ENCODE measurements at places on chromosomes 6 and 20.

GRCh38 chr20:38659597-38659880, 57.9 kb downstream of the ARHGAP40 start:
- DNase-seq: no peak

GRCh38 chr20:19725373-19725772, 32.7 kb upstream of the RIN2 start:
- no peak for DNase-seq

DNA sequence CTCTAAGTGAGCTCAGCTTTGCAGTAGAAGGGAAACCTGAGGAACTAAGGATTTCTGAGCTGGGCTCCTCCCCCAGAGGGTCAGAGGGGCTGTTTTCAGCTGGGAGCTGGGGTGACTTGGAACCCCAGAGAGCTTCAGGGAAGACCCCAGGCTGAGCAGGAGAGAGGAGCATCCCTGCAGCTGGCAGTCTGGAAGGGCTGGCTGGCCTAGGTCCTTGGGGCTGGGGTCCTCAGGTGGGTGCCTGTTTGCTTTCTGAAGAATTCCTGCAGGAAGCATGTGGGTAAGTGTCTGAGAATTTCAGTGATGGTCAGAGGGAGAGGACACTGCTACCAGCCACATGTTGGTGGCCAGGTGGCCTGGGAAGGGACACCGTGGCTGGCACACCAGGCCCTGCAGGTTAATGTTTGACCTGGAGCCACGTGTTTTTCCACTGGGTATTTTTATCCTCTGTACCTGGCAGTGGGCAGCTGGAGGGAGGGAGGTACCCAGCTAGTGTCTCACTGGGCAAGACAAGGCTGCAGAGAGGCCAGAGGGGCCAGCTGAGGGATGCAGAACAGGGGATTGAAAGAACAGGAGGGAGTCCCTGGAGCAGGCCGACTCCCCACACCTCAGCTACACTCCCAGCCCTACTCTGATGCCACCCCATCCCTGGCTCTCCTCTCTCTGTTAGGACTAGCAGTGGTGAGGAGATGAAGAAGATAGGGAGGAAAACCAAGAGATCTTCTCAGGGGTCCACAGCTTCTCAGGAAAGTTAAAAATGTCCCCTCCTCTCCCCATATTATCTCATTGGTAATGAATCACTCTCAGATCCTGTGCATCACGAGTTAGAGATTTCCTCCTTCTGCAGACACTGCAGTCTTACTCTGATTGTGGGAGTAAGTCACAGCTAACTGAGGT, 143.6 kb downstream of the VEGFA start:
- no peak for DNase-seq

DNA sequence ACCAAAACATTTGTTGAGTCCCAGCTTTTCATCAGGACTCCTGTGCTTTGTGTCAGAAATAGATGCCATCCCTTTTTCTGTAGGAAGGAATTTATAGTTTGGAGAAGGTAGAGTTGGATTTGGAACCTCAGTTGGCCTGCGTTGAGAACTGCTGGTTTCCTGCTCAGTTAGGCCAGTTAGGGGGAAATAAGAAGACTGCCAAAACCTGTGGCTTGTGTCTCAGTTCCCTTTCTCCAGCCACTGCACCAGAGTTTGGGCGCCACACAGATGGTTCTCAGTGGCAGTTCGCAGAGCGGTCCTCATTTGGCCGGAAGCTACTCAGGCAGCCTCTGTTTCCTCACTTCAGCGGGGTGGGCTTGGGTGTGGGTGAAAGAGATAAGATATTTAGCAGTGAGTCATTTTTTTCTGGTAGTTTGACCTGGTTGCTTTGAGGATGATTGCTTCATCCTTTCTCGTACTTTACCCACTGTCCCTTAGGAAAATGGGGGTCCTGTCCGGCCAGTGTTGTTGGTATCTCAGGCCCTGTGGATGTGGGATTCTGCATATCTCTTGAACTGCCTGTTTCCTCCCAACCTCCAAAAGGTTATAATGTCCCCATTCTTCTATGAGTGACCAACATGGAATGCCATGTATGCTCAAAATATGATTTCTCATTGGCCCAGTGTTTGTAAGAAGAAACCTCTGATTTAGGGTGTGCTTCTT, 53.7 kb downstream of the JARID2 start:
- no peak for DNase-seq

DNA sequence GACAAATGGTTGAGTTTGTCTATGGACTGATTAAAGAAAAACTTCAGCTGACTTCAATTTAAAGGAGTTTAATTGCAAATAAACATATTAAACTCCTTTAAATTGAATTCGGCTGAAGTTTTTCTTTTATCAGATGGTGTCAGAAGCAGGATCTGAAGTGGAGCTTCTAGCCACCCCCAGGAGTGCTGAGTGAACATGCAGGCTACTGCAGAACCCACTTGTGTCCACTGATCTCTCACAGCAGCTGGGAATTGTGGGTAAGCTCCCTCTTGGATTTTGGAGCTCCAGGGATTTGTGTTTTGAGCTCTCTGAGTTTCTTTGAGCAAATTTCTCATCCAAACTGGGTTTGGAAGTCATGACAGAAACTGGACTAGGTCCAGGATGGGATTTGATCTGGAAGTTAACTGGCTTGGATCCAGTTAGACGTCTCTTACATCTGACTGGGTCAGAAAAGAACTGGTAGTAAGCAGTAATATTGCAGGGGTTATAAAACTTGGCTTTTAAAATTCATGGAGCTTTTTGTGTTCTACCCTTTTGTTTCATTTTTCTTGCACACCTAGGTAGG, 95.8 kb upstream of the UST start:
- DNase-seq: no peak

DNA sequence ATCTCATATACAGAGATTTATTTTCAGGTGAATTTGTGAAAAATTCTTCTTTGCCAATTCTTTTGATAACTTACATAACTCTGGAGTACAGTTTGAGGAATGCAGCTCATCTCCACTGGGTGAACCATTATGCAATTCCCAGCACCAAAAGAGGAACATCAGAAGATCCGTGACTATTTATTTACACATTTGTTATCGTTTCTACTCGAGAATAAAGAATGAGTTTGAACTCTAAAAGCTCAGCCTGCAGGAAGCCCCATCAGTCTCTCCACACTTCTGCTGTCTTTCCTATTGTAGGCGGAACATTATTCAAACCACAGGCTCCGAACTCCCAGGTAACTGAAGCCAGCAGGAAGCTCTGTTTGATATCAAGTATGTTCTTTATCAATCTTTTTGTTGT, 95.9 kb upstream of the IFNGR1 start:
- DNase-seq: no peak

DNA sequence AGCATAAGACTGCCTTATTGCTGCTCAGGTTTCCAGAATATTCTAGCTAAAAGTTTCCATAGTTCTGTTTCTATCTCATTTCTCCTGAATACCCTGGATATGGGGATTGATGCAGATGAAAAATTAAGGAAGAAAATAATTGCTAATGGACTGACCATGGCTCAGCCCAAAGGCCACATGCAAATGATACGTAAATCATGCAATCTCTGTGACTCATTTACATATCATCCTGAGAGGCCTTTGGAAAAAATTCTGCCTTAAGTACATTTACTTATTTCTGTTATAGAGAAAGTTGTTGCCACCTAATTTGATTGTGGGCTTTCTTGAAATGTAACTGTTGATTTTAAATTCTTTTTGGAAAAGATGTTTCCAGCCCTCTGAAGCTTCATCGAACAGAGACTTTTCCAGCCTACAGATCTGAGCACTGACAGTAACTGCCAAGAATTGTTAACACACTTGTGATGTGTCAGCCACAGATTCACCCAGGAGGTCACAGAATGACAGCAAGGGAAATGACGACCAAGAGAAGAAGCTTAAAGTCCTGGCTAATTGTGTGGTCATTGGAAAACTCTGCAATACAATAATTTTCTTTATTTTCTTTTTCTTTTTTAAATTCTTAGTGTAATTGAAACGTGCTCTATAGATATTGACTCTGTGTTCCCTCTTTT, 174.8 kb downstream of the DOK5 start:
- no peak for DNase-seq

DNA sequence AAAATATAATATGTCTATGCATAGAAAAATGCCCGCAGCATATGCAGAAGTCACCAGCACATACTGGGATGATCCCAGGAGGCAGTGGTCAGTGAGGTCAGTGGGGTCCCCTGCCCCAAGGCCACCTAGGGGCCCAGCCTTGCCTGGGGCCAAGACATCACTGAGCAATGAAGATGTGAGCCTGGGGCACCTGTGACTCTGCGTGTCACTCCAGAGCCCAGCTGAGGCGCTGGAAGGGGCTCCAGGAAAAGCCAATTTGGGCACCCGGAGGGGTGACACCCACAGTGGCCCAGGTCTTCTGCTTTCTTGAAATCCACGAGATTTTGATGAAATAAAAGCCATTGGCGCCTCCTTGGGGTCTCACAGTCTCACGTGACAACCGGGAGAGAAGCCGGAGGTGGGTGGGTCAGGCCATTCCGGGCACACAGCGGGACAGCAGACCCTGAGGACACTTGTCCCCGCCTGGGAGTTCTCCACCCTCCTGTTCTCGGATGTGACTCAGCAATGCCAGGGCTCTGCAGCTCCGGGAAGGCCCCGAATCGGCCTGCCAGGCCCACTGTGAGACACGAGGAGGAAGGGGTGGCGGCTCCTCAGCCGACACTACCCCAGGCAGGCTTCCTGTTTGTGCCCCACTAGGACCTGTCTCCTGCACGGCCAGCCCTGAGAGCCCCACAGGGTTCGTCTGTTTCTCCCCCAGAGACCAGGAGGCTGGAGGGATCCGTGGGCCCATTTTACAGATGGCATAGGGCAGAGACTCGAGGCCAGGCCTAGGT, 24.4 kb upstream of the SLCO4A1 start:
- no peak for DNase-seq

GRCh38 chr20:37992802-37993409, 40.4 kb downstream of the TTI1 start:
- DNase-seq: peak; percentile 33

DNA sequence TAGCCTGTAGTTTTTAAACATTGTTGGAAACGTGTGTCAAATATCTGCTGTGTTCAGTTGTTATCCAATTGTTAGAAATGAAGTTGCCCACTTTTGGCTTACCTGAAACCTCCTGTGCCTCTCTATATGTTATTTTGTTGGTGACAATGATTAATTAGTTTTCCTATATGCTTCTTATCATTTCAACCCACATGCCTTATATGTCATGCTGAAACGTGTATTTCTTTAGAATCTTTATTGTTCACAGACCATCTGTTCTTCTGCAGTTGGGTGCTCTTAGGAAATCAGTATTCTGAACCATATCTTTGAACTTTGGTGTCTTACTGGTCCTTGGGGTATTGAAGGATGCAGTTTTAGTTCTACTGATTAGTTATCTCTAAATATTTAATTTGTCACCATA, 91.2 kb upstream of the SCGN start:
- no peak for DNase-seq

GRCh38 chr20:63049191-63049518, 42.4 kb upstream of the BHLHE23 start:
- no peak for DNase-seq

GRCh38 chr6:28695715-28696114, 170.0 kb downstream of the GPX5 start:
- no peak for DNase-seq

- peak; percentile 94 for DNase-seq
These were observed 41.0 kb downstream of the CYP24A1 start for GRCh38 chr20:54132612-54133433.

- no peak for DNase-seq
These were observed 433.7 kb upstream of the HSF2 start for GRCh38 chr6:121965739-121966138.

DNA sequence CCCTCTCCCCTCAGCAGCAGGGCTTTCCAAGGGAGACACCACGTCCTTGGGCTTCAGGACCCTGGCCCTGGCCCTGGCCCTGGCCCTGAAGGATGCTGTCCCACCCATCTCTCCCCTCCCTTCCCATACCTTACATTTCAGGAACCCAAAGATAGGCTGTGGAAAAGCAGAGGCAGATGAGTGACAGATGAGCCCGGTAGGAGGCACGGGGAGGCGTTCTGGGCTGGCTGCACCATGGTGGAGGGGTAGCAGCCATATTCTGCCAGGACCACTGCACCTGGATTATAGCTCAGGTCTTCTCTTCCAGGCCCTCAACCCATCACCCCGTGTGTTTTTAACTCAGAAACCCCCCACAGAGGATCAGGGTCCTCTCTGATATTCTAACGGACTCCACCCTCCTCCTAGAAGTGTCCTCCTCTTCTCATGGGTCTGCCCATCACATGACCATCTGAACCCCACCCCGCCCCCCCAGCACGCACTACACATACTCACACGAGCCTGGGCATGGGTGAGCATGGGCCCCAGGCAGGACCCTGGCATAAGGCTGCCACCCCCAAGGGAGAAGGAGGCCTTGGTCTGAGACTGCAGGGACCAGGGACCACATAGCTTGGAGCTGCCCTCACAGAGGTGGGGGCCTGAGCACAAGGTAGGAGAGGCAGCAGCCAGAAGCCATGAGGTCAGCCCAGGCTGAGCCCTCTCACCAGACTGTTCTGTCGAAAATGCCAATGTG, 220.8 kb upstream of the CDH4 start:
- no peak for DNase-seq

DNA sequence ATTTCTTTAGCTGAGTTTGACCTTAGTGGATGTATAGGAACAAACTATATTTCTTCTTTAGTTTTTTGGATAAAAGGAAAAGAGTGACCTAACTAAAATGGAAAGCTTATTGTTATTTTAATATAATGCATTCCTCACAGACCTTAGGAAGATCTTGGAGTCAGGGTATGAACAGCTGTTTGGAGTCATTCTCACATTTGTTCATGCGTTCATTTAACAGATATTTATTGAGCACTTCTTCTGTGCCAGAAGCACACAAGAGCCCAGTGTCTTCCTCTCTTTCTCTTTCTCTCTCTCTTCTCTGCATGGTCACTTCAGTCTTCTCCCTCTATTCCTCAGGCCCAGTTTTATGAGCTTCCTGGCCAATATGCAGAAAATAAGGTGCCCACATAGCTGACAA, 744.0 kb upstream of the MAP3K7 start:
- no peak for DNase-seq

DNA sequence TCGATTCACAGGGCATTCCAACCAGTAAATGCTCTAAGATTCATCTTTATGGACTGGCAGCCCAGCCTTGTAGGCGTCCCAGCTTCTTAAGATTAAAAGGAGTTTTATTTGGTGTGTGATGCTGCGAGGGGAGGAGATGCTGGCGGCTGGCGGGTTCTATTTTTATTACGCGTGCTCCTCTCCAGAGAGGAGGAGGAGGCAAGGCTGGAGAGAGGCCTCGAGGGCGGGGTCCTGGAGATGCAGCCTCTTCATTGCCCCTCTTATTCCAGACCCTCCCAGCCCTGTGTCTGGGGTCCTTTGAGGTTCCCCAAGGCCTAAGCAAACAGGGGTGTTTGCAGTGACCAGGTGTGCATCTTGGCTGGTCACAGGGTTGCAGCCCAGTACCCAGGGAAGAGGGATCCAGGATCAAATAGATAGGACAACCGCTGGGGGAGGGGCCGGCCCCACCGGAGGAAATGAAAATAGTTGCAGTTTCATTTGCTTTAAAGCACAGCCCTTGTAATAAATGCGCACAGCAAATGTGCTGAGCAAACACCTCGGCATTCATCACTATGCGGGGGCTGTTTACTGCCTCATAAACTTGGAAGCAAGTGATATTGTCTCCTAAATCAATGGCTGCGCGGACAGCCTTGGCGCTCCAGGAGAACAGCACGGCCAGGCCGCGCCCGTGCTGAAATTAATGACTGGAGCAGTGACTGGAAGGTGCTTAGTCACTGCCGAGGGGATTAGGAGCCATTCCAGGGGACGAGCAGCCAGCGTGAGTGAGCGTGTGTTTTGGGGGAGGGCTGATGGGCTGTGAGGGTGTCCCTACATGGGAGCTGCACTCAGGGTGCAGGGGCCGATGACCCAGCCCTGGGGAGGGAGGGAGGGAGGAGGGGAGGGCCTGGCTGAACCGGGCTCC, 83.0 kb downstream of the TMEM242 start:
- DNase-seq: no peak

All from AG04450 (cell line).